ENCODE measurements at places on chromosomes 2 and 18.
A peak's percentile ranks its signal among the peaks of the same experiment; 100 is the strongest.

- DNase-seq: peak; percentile 67
Measured at GRCh38 chr2:204110751-204111516, 174.4 kb downstream of the ICOS start.

GRCh38 chr18:22676423-22676822, 256.7 kb upstream of the RBBP8 start:
- DNase-seq: no peak

- peak; percentile 80 for DNase-seq
Measured at GRCh38 chr2:227623226-227623625, 5.9 kb downstream of the SCYGR4 start.

GRCh38 chr2:219386532-219387280, 1.0 kb downstream of the DNPEP start:
- no peak for DNase-seq

DNA sequence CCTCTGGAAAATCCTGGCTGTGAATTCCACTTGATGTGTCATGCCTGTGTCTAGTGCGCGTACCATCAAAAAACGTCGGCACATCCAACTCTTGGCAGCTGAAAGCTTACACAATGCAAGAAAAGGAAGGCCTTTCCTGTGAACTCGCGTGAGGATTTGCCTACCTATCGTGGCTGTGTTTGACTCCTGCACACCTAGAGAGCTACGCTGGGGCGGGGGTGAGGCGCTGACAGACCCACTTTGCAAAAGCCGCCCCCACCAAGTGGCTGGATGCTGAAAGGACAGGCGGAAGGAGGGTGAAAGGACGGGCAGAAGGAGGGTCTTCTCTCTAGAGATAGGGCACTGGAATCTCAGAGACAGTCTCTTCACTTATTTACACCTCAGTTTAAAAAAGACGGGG, 270.1 kb downstream of the EIPR1 start:
- DNase-seq: no peak

DNA sequence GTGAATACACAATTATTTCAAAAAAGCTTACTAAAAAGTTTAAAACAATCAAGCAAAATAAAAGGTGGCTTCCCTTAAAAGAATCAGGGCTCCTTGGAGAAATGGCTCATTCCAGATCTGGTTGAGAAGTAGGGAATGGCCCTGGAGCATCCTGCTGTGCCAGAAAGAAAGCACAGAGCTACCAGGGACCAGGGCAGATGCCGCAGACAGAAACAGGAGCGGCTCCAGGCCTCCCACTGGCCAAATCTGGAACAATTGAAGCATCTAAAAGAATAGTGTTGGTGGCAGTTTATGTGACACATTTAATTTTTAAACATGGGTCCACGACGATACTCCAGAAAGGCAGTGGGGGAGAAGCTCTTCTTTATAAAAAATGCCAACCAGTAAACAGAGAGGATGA, 75.5 kb downstream of the GBX2 start:
- DNase-seq: no peak

DNA sequence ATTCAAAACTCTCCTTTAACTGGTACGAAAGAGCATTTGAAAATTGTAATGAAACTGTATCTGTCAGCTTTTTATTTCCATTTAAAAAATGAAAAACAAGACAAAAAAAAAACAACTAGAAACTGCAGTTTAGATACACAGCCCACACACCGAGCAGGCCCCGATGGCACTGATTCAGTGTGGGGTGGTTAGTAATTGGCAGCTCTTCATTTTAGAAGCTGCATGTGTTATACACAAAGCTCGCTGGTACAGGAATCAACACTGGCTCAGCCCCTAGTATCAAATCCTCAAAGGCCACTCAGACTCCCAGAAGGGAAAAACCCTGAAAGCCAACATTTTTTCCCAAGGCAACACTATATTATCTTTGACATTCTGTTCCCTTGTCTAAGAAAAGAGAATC, 30.5 kb upstream of the RMDN2 start:
- DNase-seq: no peak

GRCh38 chr2:205903549-205904129, 182.3 kb downstream of the INO80D start:
- peak; percentile 19 for DNase-seq

- DNase-seq: no peak
Measured at GRCh38 chr2:235262750-235263149, 231.1 kb upstream of the AGAP1 start.

DNA sequence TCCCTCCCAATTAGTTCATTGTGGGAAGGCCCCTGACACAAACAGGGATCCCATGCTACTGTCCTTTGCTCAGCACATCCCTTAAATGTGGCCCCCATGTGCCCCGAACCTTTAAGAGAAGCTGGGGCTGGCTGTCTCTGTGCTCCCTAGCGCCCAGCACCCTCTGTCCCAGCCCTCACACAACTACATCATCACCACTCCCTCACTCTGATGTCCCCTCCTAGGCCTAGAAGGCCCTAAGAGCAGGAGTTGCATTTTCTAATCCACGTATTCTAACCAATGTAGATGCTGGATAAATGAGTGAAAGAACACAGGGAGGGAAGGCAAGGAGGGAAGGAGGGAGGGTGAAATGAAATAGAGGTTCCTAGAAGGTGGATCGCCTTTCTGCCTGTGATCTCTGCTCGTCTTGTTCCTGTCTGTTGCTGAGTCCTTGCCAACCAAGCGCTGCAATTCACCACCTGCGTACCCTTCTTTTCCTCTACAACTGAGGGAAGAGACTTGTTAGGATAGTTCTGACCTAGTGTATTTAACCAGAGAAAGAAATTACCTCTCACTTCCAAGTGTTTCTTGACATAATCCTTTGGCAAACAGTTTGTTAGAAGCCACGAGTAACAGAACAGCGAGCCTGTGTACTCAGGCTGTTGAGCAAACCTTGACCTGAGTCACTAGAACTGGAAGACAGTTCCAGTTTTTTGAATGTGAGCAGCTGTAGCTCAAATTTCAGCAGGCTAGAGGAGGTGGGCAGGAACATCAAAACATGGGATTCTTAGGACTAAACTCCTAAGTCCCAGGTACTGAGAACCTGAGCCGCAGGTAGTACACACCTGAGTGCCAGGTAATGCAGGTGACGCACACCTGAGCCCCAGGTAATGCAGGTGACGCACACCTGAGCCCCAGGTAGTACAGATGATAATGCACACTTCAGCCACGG, 181.5 kb upstream of the ID2 start:
- DNase-seq: no peak

DNA sequence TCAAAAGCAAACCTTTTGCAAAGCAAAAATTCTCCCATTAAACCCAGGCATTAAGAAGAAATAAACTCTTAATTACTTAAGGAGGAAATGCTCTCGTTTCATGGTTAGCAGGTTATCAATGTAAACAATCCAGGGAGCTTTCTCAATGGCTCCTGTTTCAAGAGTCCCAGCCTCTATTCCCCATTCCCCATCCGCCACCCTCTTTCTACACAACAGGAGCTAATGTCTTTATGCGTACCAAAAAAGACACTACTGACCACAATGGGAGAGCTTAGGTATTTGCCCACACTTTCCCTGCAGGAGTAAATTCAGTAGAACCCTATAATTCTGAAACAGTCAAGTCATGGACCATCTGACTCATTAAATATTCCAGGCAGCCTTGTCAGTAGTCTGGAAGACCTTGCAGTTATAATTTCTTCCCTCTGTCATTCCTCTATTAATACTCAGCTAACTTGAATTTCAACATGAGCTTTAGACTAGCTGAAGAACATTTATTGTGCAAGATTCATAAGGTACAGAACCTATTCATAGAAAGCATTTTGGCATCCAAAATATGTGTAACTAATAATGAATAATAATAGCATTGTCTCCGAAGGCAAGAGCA, 48.6 kb downstream of the SLC8A1 start:
- peak; percentile 91 for DNase-seq

DNA sequence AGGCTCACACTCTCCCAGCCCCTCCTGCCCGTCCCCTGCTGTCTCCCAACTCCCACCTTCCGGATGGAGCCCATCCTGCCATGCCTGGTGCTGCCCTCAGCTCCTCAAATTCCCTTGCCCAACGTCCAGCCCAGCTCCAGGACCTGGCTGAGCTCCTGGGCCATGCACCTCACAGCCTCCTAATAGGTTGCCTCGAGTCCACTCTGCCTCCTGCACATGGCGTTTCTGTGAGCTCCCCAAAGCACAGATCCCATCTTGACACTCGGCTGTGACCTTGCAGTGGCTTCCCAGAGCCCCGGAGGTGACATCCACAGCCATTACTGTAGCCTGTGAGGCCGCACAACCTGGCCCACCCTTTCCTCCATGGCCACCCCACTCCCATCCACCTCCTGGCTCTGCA, 191.9 kb upstream of the SALL3 start:
- DNase-seq: no peak

- no peak for DNase-seq
Measured at GRCh38 chr2:85706599-85707296, 12.6 kb downstream of the GNLY start.

DNA sequence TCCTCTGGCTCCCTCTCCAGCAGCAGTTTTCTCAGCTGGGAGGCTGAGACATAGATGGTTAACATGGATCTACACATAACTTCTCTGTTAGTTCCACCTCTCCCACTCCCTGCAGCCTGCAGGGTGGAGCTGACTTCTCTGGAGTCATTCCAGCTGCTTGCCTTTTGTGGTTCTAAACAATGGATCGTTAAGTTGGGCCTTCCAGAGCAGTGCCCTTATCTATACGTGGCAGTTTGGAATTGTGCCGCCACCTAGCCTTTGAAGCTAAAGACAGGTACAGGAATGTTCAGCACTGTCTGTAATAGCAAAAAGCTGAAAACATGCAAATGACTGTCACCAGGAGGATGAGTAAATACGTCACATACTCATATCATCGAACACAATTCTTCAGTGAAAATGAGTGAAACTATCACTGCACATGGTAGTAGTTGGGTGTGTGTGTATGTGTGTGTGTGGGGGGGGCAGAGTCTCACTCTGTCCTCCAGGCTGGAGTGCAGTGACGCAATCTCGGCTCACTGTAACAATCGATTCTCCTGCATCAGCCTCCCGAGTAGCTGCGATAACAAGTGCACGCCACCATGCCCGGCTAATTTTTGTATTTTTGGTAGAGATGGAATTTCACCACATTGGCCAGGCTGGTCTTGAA, 50.3 kb downstream of the SH2D6 start:
- DNase-seq: peak; percentile 18

DNA sequence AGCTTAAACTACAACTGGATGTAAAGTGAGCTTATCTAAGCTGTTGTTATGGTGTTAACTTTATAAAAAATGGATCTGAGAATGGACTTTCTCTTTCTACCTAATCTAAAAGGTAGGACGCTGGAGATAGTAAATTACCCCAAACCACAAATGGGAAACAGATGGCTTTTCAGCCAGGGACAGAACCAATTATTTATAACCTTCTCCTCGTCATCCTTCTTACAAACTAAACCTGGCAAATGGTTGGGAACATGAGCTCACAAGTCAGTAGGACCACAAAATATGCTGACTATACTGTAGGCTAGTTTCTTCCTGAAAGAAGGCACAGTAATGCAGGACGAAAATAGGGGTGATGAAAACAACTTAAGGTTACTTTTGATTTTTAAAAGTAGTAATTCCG, 32.7 kb upstream of the ZDBF2 start:
- no peak for DNase-seq

DNA sequence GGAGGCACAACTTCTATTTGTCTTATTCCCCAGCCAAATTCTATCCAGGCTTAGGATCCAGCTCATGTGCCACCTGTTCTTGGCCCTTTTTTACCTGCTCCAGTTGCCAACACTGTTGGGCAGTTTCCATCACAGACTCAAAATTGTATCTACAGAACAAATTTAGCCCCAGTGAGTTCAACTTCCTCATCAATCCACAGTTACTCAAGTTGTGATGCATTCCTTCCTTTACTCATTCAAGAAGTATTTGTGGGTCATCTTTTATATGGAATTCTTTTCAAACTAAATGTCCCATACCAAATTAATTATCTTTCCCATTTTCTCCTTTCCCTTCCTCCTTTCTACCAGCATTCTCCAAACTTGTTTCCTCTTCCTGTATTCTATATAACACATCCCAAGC, 12.7 kb upstream of the DDX18 start:
- DNase-seq: peak; percentile 59

GRCh38 chr2:189083106-189083505, 96.5 kb downstream of the COL5A2 start:
- no peak for DNase-seq

- no peak for DNase-seq
Measured at GRCh38 chr2:128286011-128286721, 32.5 kb downstream of the HS6ST1 start.

GRCh38 chr2:152166633-152167032, 8.9 kb downstream of the STAM2 start:
- DNase-seq: peak; percentile 34

GRCh38 chr2:128315122-128315828, 3.4 kb downstream of the HS6ST1 start:
- no peak for DNase-seq

Measured in fibroblast of skin of back (primary cell).